ENCODE measurements at places on chromosomes 6 and 20.

GRCh38 chr6:84623956-84624680 is 140.3 kb downstream of the TBX18 start:
- DNase-seq, result no peak

GRCh38 chr6:54970337-54970736 is 123.8 kb downstream of the FAM83B start:
- no peak for DNase-seq

DNA sequence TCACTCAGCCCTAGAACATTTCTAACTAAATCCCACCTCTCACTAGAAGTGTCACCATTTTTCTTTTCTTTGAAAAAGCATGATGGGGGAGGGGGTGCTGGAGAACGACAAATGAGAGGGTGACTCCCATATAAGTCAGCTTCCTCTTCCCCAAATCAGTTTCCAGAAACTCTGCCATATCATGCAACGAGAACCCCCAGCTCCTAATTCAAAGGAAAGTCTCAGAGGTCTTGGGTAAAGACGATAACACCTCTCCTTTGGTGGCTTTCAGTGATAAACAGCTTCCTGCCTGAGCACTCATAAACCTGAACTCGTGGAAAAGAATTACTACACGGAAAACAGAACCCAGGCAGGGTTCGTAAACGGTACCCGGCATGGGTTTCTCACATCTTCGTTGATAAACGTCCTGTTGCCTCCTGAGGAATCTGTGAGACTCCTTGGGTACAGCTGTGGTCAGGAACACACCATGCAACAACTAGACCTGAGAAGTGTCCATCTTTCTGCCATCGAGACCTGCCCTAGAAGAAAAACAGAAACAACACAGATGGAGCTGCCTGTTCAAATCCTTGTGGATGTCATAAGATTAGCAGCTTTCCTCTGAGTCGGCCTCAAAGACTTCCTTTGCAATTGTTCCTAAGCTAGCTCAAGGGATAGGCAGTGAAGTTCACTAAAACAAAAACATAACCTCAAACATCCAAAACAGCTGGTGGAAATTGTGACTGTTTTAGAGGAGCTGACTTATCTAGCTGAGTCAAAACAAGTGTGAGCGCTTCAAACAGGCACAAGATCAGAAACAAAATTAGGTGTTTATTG is 185.8 kb upstream of the PRDM1 start:
- no peak for DNase-seq

GRCh38 chr6:16477367-16478149 is 239.2 kb downstream of the GMPR start:
- no peak for DNase-seq

- peak; percentile 65 for DNase-seq
Observed at GRCh38 chr6:16704401-16705045, 56.7 kb downstream of the ATXN1 start.

GRCh38 chr20:35133735-35134134 is 13.4 kb downstream of the EDEM2 start:
- no peak for DNase-seq

GRCh38 chr20:41006936-41007474 is 21.6 kb upstream of the TOP1 start:
- no peak for DNase-seq

DNA sequence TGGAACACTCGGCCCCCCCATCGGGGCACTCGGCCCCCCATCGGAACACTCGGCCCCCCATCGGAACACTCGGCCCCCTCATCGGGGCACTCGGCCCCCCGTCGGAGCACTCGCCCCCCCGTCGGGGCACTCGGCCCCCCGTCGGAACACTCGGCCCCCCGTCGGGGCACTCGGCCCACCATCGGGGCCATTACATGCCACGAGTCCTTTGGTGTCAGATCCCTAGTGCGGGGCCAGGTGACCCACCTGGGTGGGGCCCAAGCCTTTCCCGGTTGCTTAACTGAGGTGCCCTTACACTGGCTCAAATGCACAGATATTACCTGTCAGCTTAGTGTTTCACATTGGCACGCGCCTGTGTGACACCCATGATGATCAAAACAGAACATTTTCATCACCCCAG is 95.9 kb downstream of the TAF4 start:
- DNase-seq, result no peak

All from stimulated activated CD4-positive, alpha-beta T cell treated with anti-CD3 and anti-CD28 coated beads, Interleukin-4, amount 100 ng/mL, for 1 hour (primary cell).